ENCODE measurements at places on chromosomes 12 and 14. TPM values are rescaled to one million over a fixed set of nuclear protein-coding genes. Genes with fewer than 3 reads are reported as not detected.
A peak's percentile ranks its signal among the peaks of the same experiment; 100 is the strongest.

The TMTC1 gene
- total RNA-seq: 16.1 TPM

GRCh38 chr14:32078858-32079216 is 1.7 kb downstream of the ARHGAP5 start:
- no peaks in the 10 kb centered on the region for H3K4me1 ChIP-seq
- DNase-seq: no peak
- H3K36me3 ChIP-seq: no peaks in the 10 kb centered on the region
- H3K4me3 ChIP-seq: peak overlapping the region; percentile 98
- no peak overlapping the region for H3K27ac ChIP-seq
- H3K27me3 ChIP-seq: no peaks in the 10 kb centered on the region

The CCDC38 gene
- total RNA-seq: not detected

DNA sequence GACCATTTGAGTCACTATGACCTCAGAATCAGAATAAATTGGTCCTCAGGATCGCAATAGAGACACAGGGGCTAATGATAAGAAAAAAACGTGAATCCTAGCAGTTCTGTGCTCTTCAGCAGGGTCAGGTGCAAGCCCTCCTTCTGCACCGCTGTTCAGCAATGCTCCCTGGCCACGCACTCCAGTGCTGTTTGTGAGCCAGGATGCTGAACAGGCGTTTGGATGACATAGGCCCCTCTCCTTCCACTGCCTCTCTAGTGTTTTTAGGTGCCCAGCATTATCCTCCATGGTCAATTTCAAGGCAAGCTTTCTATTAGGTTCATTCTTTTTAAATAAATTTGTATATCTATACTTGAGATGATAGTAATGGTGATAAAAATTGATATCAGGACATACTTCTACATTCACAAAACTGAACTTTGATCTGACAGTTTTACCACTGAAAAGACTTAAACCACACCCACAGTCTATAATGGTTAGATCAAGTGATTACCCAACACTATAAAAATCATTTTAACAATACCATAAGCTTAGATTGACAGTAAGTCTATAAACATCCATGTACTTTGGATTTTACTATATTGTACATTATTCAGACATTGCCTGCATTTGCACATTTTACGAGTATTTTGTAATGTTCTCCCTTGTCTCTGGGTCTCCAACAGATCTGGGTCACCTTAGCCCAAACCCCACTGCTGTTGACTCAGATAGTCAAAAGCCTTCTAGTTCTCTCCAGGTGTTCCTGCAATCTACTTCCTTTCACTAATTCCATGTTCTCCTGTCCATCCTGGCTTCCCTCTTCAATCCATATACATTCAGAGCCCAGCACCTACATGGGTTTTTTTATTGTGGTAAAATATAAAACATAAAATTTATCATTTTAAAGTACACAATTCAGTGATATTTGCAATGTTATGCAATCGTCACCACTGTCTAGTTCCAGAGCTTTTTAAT is 114.9 kb upstream of the COCH start:
- no peaks in the 10 kb centered on the region for H3K4me1 ChIP-seq
- H3K36me3 ChIP-seq: peaks cover 18% of the 10 kb centered on the region
- no peak overlapping the region for H3K4me3 ChIP-seq
- no peak overlapping the region for H3K27ac ChIP-seq
- H3K27me3 ChIP-seq: no peaks in the 10 kb centered on the region

- peak; percentile 60 for DNase-seq
- H3K4me3 ChIP-seq: no peak overlapping the region
- H3K27ac ChIP-seq: no peak overlapping the region
- H3K27me3 ChIP-seq: no peaks in the 10 kb centered on the region
- H3K36me3 ChIP-seq: no peaks in the 10 kb centered on the region
Measured at GRCh38 chr12:114858388-114859146, 174.6 kb upstream of the TBX3 start.

DNA sequence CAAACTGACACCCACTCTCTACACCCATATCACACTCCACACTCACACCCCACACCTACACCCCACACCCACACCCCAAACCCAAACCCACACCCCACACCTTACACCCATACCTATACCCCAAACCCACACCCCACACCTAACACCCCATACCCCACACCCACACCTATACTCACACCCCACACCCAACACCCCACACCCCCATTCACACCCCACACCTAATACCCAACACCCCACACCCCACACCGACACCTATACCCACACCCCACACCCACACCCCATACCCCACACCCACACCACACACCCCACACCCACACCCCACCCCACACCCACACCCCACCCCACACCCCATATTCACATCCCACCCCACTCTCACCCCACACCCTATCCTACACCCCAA is 38.5 kb downstream of the TMEM120B start:
- H3K4me1 ChIP-seq: no peaks in the 10 kb centered on the region
- no peak for DNase-seq

The TAS2R20 gene
- total RNA-seq: 1.3 TPM

DNA sequence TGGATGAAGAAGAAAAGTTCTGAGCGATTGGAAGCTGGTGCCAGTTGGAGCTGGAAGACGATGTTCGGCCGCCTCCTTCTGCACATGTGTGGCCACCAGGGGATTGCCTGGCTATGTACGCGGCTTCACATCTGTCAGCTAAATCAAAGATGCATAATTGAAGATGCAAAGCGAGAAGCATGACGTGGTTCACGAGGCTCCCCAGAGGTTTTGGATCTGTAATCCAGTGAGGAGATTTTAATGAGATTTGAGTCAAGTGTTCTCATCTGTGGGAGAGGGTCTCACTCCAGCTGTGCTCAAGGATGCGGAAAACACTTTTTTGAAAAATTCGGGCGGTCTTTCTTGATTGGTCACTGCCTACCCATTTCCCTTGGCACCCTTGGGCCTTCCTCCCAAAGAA is 94.6 kb downstream of the PAX9 start:
- no peak overlapping the region for H3K27ac ChIP-seq
- no peak for DNase-seq
- H3K4me3 ChIP-seq: no peak overlapping the region

The HOXC9 gene
- total RNA-seq: not detected
